Stimulated activated naive CD4-positive, alpha-beta T cell treated with Interleukin-2 at 50 U/mL for 16 hours (primary cell): ENCODE measurements at places on chromosomes 12 and 14.
A peak's percentile ranks its signal among the peaks of the same experiment; 100 is the strongest.

DNA sequence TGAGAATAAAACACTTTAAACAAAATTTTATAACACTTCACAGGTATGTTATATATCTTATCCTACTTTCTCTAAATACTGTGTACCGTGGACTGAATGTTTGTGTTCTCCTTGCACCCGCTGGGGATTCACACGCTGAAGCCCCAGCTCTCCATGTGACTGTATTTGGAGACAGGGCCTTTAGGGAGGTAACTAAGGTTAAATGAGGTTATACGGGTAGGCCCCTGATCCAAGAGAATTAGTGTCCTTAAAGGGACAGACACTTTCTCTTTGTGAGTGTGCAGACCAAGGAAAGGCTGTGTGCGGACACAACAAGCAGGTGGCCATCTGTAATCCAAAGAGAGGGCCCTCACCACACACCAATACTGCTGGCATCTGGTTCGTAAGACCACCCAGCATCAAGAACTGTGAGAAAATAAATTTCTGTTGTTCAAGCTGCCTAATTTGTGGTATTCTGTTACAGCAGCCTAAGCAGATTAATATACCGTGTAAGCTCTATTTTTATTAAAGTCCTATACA lies 70.1 kb upstream of the TTC7B start:
- no peak for DNase-seq

GRCh38 chr14:53043027-53043581 lies 92.3 kb upstream of the FERMT2 start:
- DNase-seq, result no peak

DNA sequence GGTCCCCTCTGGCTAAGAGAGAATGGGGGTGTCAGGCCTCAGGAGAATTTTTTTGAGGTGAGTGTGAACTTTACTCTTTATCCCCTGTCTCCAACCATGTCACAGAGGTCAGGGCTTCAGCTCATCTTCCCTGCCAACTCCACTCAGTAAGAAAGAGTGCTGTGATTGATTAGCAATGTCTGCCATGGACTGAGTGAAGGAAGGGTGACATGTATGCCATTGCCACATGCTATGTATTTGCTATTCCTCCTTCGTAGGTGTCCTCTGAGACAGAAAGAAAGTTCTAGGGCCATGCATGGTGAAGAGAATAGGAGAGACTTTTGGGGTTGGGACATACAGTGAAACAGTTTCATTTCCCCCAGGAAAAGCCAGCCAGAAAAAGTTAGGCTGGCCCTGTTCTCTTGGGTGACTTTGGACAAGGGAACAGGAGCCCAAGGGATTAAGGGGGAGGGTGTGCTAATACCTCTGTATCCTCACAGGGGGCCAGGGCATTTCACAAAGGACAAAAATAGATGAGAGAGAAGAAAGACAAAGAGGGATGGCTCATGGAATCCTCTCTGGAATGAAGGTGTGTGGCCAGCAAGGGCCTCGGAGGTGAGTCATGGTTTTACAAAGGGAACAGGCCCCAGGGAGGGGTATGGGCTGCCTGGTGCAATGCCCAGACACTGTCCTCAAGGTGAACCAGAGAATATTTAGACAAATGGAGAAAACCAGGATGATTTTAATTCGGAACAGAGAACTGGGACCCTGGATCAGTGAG lies 13.9 kb upstream of the MYL2 start:
- no peak for DNase-seq

- DNase-seq, result no peak
Observed at GRCh38 chr12:20057398-20057797, 310.9 kb upstream of the PDE3A start.

- no peak for DNase-seq
Observed at GRCh38 chr14:93056166-93056839, 59.4 kb downstream of the ITPK1 start.

DNA sequence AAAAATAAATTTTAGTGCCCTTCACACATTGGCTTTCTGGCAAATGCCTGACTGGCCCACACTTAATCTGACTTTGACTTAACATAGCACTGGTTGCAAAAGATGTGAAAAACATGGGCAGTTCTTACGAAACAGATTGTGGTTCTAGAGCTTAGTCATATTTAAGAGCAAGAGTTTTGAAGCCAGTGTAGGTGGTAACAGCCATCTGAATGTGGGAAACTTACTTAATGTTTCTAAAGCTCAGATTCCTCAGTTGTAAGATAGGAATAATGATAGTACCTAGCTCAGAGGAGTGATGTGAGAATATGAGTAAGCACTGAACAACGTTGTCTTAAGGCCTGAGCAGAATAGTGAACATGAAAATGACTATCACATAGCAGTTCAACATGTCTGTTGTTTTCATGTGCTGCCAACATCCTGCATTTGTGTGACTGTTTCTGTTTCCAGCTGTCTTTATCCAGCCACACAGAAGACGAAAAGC lies 262.7 kb downstream of the SYT1 start:
- no peak for DNase-seq

DNA sequence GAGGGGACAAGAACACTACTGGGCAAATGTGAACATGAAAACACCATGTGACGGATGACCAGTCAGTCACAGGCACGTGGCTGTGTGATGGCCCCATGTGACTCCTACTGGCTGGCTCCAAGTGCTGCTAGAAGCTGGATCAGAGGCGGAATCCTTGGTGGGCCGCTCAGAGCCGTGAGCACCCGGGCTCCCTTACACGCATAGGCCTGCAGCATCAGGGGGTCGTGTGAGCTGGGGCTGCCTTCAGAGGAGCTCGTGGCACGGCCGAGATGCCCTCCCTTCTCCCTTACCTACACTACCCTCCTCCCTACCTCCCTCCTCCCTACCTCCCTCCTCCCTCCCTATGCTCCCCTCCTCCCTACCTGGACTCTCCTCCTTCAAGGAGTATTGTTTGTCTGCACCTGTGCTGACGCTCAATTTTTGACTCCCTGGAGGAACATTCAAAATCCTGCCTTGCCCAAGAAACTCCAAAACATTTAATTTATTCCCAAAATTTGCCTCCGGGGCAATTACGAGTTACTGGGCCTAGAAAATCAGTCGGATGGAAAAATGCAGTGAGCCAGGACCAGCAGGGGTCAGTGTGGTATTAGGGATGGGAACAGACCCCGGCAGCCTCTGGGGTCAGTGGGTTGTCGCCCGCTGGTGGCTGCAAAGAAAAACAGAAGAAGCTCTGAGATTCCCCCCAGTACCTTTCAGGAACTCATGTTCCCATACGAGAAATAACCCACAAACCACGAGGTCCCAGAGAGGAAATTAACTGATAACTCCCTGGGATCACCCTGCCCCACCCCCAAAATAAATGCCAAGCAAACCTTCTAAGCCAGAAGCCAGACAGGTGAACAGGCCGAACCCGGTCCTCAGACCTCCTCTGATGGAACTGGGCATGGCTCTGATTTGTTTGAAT lies 61.3 kb downstream of the C14orf132 start:
- peak; percentile 28 for DNase-seq

- DNase-seq, result no peak
Observed at GRCh38 chr14:104756477-104757237, 3.7 kb downstream of the SIVA1 start.

GRCh38 chr12:68939505-68939904 lies 6.5 kb upstream of the CPM start:
- DNase-seq, result no peak

- DNase-seq, result no peak
Observed at GRCh38 chr14:31232081-31232480, 24.5 kb upstream of the HECTD1 start.

GRCh38 chr14:67564236-67564635 lies 31.1 kb downstream of the PLEKHH1 start:
- DNase-seq, result no peak

DNA sequence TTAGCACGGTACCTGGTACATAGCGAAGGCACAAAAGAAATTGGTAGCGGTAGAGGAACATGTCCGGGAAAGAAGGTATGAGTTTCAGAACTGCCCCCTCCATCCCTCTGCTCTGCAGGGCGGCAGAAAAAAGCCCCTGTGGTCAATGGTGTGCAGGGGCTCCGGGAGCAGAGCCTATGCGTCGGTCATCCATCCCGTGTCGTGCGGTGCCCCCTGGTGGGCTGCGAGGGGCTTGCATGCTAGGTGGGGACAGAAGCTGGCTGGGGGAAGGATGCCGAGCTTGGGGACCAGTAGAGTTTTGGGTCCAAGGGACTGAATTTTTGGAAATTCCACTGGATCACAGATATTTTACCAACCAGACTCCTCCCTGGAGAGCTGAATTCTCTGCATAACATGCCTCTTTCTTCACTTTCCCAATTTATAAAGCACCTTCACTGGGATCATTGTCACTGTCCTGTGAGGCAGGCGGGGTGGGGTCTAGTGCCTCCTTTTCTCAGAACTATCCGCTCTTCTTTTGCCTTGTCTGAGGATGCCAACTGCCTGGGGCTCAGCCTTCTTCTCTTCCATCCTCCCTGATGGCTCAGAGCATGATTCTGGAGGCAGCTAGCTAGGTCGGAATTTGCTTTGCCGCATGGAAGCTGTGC lies 148.7 kb downstream of the SMOC1 start:
- DNase-seq, result peak; percentile 29

- no peak for DNase-seq
Observed at GRCh38 chr12:113422030-113422885, at the start of gene SDSL. Gene SDSL, plus strand, starts transcription at chr12:113422380. Its CDS starts 5,603 bp downstream, at chr12:113427983.
